Activated CD4-positive, alpha-beta T cell treated with anti-CD3 and anti-CD28 coated beads for 36 hours (primary cell): ENCODE measurements at places on chromosomes 7 and 10. TPM values are rescaled to one million over a fixed set of nuclear protein-coding genes. Genes with fewer than 3 reads are reported as not detected.

Gene ZNHIT1
- 44.2 TPM for total RNA-seq

DNA sequence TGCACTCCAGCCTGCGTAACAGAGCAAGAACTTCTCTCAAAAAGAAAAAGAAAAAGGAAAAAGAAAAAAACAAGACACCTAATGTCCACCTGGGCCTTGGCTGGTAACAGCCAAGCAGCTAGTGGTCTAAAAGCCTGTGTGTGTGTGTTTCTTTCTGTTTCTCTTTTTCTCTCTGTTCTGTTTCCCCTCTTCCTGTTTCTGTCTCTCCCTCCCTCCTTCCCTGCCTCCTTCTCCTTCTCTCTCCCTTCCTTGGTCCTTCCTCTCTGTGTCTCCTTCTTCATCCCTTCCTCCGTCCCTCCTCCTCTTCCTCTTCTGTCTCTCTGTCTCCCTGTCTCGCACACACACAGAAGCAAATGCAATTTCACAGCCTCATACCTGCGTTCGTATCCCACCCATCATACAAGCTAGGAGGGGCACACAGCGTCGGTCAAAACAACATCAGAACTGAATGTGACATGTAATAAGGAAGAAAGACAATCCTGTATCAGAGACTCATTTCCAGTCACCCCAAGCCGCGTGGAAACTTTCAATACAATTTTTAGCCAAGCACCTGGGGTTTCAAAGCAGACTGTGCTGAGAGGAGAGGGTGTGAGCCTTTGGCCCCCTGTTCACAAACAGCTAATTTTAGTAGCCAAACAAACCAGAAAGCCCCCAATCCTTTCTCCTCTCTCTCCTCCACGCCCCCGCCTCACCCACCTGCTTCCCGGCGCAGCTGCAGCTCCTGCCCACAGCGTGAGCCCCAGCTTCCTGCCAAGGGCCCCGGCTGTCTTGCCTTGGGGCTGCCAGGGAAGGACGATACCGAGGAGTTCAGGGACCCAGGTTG, 50.2 kb upstream of the GNA12 start:
- peaks cover 29% of the 10 kb centered on the region for H3K4me1 ChIP-seq
- DNase-seq: peak; percentile 83
- H3K36me3 ChIP-seq: no peaks in the 10 kb centered on the region
- H3K27me3 ChIP-seq: no peaks in the 10 kb centered on the region
- peak overlapping the region; percentile 98 for H3K27ac ChIP-seq

Gene CFAP46
- 0.16 TPM for total RNA-seq

DNA sequence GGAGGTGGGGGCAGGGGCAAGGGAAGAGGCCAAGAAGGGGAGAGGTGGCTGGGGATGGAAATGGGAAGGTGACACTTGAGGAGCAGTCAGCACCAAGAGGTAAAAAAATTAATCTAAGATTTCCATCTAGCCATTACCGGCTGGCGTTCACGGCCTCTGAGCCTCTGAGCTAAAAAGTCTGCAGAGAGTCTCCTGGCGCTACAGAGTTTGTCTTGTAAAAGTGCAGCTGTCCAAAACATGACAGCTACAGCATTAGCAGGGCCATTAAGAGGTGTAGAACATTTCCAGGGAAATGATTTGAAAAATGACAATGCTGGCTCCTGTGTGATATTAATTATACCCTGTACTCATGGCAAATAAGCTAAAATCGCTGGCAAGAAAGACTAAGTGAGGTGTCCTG, 167.6 kb downstream of the LRMDA start:
- H3K27ac ChIP-seq: no peak overlapping the region
- H3K4me3 ChIP-seq: no peak overlapping the region
- no peak for DNase-seq
- H3K27me3 ChIP-seq: peaks cover 2% of the 10 kb centered on the region
- no peaks in the 10 kb centered on the region for H3K4me1 ChIP-seq
- H3K36me3 ChIP-seq: no peaks in the 10 kb centered on the region

DNA sequence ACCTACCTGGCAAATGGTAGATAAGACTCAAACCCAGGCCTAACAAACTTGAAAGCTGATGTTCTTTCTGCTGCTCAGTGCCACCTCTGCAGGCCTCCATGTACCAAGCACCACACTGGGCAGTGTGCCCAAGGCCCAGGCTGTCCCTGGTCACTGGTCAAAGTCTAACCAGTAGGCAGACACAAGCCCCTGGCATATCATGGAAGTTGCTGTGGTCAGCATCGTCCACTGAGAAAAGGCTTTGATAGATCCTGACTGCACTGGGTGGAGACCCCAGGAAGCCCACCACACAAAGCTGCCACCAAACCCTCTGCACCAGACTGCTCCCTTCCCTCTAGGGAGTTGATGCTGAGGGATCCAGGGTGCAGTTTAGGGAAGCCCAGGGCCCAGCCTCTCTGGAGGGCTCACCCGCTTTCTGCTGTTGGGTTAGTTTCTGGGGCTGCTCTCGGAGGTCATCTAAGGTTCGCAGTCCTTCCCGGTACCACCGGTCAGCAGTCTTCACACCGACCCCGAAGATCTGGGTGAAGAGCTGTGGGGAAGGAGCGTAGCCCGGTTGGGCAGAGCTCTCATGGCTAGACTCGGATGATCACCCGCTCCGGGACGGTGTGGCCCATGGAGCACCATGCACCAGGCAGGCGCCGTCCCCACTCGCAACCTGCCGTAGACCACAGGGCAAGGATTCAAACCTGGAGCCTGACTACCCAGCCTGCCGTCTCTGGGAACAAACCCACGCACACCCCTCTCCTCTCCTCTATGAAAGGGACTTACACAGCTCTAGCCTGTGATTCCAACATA, 6.0 kb downstream of the POLM start:
- no peak for DNase-seq
- H3K4me1 ChIP-seq: peaks cover 26% of the 10 kb centered on the region
- no peak overlapping the region for H3K4me3 ChIP-seq
- peaks cover 55% of the 10 kb centered on the region for H3K36me3 ChIP-seq
- no peaks in the 10 kb centered on the region for H3K27me3 ChIP-seq
- H3K27ac ChIP-seq: no peak overlapping the region

Gene TEX36
- not detected for total RNA-seq

- DNase-seq: no peak
- no peak overlapping the region for H3K27ac ChIP-seq
- no peaks in the 10 kb centered on the region for H3K4me1 ChIP-seq
Measured at GRCh38 chr10:20744821-20745220, 152.3 kb downstream of the NEBL start.

DNA sequence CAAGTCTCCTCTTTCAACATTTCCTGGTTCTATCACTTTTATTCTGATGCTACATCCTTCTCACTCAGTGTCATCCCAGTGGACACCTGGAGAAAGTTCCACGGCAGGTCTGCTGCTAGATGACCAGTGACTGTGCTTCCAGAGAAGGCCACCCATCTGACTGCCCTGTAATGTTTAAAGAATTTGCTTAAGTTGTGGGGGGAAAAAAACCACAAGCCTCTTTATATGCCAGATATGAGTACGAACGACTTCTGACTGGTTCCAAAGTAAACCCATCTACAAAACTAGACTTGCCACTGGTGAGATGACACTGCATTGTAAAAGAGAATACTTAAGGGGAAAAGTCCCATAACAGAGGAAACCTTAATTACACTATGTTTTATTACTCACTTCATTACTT, 69.6 kb upstream of the VWC2 start:
- no peak for DNase-seq
- H3K36me3 ChIP-seq: no peaks in the 10 kb centered on the region
- H3K4me1 ChIP-seq: no peaks in the 10 kb centered on the region
